ENCODE measurements at places on chromosomes 5 and 9.

GRCh38 chr5:126198531-126198930 lies 224.7 kb upstream of the GRAMD2B start:
- DNase-seq = peak; percentile 97

DNA sequence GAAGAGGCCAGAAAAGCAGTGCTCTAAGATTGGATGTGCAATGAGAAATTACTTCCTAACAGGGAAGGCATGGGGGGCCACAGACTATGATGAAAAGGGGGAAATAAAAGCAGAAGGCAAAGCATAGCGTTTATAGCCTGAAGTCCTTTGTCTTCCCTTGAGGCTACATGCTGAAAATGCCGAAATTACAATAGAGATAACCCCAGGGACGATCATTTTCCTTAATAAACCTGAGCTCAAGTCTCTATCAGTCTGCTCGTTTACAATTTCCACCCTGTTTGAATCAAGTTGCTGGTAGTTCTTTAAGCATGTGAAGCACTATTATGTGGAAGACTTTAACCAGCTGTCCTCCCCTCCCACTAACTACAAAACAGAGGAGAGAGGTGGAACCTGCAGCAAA lies 60.4 kb downstream of the FREM1 start:
- DNase-seq = no peak

GRCh38 chr5:579746-580366 lies 32.3 kb upstream of the CEP72 start:
- DNase-seq = no peak

- DNase-seq = no peak
Measured at GRCh38 chr9:136045595-136046553, 49.2 kb downstream of the NACC2 start.

DNA sequence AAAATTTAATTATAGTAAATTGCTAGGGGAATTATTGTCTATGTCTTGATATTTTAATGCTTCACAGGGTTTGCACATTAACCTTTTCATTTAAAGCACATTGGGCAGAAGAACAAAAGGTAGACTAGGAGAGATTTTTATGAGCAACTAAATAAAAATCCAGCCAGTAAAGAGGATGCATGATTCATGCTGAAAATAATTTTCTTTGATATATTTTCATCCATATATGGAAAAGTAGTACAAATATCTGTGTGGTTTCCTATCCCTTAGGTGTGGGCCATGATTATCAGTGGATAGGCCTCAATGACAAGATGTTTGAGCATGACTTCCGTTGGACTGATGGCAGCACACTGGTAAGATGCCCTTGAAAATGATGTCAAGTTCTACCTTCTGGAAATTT lies 83.1 kb downstream of the VCAN start:
- DNase-seq = no peak

GRCh38 chr9:2016408-2017330 lies 1.5 kb downstream of the SMARCA2 start:
- DNase-seq = peak; percentile 11
